ENCODE measurements at places on chromosomes 4 and X.

- DNase-seq, result no peak
These were observed 64.4 kb upstream of the TEX13D start for GRCh38 chrX:124268099-124268498.

GRCh38 chr4:74930162-74930561, 2.8 kb upstream of the PARM1 start:
- DNase-seq, result no peak

DNA sequence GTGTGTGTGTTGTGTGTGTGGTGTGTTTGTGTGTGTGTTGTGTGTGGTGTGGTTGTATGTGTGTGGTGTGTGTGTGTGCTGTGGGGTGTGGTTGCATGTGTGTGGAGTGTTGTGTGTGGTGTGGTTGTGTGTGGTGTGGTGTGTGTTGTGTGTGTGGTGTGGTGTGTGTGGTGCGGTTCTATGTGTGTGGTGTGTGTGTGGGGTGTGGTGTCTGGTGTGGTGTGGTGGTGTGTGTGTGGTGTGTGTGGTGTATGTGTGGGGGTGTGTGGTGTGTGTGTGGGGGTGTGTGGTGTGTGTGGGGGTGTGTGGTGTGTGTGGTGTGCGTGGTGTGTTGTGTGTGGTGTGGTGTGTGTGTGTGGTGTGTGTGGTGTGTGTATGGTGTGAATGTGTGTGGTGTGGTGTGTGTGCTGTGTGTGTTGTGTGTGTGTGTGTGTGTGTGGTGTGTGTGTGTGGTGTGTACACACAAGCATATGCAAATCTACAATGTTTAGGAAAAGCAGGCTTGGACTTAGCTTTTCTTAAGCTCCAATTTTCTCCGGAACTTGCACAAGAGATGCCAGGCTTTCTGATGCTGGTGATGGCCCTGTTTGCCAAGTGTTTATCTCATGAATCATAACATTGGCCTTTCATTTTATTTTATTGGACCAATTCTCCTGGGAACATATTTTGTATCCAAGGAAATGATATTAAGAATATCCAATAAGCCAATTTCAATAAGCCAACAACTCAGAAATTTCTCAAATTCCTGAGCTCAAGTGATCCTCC, 148.7 kb downstream of the SPATA18 start:
- no peak for DNase-seq

- no peak for DNase-seq
These were observed 20.2 kb upstream of the CHRNA9 start for GRCh38 chr4:40314951-40315350.

DNA sequence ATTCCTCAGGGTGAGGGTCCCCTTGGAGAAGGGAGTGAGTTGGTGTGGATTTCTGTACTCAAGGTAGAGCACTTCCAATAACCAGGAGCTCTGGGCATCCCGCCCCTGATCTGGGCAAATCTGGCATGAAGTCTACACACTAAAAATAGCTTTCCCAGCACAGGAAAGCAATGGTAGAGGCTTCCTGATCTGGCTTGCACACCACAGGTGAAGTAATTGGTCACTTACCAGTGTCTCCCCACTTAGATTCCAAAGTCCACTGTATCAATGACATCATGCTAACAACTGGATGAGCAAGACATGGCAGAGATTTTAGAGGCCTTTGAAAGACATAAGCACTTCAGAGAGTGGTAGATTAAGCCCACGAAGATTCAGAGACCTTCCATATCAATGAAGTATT, 17.8 kb upstream of the IDS start:
- no peak for DNase-seq

- peak; percentile 33 for DNase-seq
These were observed 78.0 kb upstream of the DRD5 start for GRCh38 chr4:9703391-9703790.

DNA sequence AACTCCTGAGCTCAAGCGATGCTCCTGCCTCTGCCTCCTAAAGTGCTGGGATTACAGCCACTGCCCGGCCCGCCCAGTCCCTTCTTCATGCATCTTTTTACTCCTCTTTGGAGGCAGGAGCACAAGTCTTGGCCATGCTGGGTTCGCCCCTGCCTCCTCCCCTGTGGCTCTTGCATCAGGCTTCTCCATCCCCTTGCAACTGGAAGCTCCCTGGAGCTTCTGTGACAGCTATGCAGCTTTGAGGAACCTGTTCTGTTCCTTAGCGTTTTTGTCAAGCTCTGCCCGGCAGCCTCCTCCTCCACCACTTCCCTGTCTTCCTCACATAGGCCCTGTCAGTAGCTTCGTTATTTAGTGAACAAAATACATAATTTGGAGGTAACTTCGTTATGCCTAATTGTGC, 73.9 kb downstream of the PSAPL1 start:
- DNase-seq, result no peak

DNA sequence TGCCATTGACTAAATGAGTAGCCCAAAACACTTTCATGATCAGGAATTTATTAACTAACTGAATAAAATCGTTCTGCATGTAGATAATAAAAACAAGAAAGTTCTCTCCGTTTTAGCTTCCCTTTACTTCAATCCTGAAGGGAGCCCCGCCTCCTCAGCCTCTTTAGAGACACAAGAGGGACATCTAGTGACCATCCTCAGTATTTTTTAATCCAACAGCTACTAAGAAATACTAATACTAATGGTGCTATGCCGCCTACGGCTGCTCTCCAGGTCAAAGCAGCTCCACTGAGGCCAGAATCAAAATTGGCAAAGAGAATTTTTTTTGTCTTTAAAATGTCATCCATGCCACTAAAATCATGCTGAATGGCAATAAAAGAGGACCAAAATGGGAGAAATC, 3.2 kb upstream of the PCDH19 start:
- peak; percentile 27 for DNase-seq

DNA sequence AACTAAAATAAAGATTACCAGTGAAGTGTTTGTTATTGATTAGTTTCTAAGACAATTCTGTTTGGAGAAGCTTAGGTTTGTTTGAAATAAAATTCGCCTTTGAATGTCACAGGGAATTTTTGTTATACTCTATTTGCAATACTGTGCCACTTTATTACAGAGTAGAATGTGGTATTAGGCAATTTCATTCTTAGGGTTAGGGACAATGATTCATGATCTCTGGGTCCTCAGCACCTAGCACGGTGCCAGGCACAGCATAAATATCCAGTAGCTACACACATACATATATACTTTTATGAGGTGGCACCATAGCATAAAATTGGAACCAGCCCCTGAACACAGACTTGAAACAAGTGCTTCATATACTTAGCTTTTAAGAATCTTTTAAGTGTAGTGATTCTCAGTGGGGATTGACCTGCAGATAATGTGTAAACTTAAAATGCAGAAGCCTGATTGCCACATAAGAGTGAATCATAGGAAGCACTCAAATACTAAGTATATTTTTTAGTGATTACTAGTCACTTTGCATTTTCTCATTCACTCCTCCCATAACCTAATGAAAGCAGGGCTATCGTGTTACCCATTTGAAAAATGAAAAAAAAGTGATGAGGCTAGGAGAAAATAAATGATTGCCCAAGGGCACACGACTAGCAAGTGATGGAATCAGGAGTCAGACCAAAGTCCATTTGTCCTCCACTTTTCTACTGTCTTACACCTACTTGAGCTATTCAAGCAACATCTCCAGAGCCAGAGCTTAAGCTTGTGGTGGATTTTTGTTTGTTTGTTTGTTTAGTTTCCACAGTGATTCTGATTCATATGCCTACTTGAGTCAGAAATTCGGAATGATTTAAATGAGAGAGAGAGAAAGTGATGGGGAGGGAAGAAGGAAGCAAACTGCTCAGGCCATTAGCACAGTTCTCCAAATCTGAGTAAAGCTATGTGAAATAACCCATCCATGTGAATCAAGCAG, 366.0 kb upstream of the FGF13 start:
- DNase-seq, result no peak

DNA sequence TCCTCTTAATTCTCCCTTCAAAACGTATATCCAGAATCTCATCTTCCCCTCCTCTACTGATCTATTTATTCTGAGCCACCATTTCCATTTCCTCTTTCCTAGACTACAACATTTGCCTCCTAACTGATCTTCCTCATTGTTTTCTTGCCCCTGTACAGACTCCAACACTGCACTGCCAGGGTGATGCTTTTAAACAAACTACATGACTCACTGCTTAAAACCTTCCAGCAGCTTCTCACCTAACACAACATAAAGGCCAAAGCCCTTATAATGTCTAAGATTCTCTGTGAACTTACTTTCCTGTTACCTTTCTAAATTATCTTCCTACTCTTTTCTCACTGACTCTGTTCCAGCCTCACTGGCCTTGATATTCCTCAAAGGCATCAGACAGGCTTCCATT, 161.0 kb upstream of the HS3ST1 start:
- DNase-seq, result no peak

GRCh38 chr4:128572778-128573241, 236.7 kb upstream of the JADE1 start:
- no peak for DNase-seq

DNA sequence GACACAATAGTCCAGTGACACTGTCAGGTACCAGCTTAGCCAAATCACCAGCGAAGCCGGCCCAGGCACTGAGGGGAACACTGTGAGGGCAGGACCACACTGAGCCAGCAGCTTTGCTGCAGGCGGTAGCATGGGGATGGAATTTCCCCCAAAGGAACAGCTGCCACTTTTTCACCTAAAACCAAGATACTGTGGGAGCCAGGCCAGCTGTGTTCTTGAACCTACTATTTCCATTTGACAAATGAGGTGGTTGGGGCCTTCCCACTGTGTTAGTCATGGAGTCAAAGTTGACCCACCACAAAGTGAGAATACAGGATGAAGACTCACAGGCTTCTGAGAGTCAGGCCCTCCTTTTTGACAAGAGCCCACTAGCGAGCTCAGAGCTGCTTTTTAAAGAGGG, 70.7 kb upstream of the SH3RF1 start:
- DNase-seq, result no peak

DNA sequence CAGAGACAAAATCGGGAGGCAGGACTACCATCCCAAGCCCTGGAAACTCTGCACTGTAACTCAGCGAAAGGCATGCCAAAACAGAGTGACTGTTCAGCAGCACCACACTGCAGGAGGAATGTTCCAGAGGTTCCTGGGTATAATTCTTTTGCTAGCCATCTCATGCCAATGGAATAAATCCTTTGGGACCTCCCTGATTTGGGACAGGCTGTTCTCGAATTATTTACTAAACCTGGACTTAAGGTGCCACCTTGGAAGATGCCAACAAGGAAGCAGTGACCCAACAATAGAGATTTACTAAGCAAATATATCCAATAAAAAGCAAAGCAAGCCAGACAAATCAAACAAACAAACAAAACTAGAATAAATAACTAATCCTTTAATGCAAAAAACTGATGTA, 9.3 kb downstream of the AADAT start:
- no peak for DNase-seq

DNA sequence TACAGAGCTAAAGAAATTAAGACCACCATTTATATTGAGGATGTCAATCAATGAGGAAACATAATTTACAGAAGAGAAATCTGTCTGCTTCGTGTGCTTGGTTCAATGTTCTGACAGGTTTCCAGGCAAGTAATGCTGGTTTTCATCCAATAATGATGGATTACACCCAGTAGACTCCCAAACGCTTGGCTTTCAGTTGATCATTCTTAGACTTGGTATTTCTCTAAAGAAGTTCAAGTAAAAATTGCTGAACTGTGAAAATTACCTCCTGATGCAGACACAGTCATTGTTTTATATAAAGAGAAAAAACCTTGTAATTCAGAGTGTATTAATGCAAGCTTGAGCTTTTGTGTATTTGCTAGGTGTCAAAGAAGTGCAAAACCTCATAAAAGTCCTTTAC, 85.0 kb downstream of the VCX3A start:
- no peak for DNase-seq

- DNase-seq, result no peak
These were observed 1.8 kb downstream of the RGS12 start for GRCh38 chr4:3294401-3295241.

DNA sequence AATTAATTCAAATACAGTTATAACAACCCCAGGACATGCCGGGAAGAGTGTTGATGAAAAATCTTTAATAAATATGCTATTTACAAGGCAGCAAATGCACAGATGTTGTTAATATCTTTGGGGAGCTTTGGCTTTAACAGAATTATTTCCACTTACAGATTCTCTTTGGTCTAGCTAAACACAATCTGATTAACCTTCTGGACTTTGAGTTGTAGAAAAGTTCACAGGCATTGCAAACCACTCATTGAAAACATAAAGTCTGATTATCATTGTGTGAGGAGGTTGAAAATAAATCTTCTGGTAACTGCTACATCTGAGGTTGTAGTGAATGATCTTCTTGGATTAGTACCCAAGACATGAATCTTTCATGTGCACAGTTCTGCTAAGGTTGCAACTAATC, 255.6 kb downstream of the LHFPL1 start:
- no peak for DNase-seq

- no peak for DNase-seq
These were observed 14.1 kb downstream of the RPS6KA3 start for GRCh38 chrX:20252381-20253231.

GRCh38 chrX:102739657-102740056, 19.1 kb downstream of the GPRASP3 start:
- no peak for DNase-seq

DNA sequence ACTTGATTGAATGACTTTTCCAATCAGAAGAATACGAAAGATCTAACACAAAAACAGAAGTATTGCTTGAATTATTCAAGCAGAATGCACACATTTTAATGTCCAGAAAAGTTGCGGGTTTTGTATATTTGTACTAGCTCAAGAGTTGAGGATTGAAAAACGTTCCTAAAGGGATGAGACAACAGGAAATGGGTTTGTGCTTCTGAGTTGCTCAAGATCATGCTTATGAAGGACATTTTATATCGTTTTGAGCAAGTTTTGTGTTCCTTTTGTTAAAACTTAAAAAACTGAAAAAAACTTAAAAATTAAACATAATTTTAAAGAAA, 353 bp upstream of the SMIM10 start:
- DNase-seq, result no peak

GRCh38 chrX:21933077-21933476, 7.4 kb upstream of the SMS start:
- no peak for DNase-seq

- DNase-seq, result no peak
These were observed 40.0 kb downstream of the RIPPLY1 start for GRCh38 chrX:106862972-106863688.

DNA sequence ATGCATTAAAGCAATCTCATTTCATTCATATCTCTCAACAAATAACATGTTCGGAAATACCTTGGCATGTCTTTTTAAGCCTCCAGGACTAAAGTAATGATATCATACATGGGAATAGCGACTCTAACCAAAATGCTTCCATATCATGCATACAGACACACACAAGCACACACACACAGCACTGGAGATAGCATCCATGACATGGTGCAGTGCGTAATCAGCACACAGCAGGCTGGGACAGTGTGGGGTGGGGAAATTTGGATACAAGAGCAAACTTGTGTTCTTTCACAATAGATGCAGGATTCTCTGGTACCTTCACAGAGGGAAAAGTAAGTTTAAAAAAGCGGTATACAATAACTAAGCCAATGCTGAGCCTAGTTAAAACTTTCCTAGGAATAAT, 132.3 kb upstream of the HPGD start:
- no peak for DNase-seq

DNA sequence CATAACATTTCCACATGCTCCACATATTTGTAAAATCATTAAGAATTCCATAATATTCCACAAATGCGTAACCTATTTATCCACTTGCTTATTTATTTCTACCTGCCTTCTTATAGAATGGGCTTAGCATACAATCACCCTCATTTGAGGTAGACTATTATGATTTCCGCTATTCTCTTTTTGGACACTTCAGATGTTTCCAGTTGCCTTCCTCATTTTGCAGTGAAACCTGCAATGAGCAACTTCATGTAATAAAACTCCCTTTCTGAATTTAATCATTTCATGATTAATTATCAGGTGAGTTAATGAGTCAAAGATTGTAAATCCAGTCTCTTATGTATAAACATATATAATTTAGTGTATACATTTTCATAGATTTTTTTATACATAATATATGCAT, 58.0 kb downstream of the PPP3CA start:
- no peak for DNase-seq

Measured in NCI-H2029 treated with DMSO at 0.1 percent for 48 hours (cell line).